GM23338 (cell line): ENCODE measurements at places on chromosomes 2 and 18.
A peak's percentile ranks its signal among the peaks of the same experiment; 100 is the strongest.

GRCh38 chr2:84894758-84895520 is 10.5 kb upstream of the TMSB10 start:
- DNase-seq = no peak

DNA sequence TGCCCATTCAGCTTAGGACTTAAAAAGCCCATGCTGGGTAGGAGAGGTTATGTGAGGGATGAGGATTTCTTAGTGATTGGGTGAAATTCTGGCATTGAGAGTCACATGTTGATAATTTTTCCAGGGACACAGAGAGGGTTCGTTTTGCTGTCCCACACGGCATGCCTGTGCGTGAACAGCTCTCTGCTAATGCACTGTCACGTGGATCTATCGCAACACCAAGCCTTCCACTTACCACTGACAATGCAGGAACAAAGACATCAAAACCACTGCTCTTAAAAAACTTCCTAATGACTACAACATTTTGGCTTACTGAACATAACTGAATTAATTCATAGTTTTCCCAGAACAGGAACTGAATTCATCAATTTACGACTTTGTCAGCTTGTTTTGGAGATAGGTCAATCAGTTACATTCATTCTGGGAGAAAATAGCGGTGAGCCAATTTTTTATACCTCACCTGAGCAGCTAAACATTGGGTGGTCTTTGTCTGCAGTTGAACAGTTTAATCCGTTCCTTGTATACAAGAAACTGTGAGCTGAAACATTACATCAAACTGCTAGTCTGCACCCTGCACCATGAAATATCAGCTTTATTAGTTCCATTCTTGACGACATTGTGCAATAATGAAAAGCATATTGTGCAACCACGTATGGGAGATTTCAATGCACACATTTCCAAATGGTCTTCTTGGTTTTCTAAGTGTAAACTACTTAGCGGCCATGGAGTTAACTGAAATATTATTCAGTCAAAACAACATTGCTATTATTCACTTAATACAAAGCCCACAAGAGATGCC is 127.1 kb downstream of the LPIN1 start:
- no peak for DNase-seq

GRCh38 chr2:38281095-38281742 is 95.9 kb downstream of the ATL2 start:
- DNase-seq = no peak

GRCh38 chr2:44325897-44326296 is 35.4 kb downstream of the PREPL start:
- DNase-seq = no peak

DNA sequence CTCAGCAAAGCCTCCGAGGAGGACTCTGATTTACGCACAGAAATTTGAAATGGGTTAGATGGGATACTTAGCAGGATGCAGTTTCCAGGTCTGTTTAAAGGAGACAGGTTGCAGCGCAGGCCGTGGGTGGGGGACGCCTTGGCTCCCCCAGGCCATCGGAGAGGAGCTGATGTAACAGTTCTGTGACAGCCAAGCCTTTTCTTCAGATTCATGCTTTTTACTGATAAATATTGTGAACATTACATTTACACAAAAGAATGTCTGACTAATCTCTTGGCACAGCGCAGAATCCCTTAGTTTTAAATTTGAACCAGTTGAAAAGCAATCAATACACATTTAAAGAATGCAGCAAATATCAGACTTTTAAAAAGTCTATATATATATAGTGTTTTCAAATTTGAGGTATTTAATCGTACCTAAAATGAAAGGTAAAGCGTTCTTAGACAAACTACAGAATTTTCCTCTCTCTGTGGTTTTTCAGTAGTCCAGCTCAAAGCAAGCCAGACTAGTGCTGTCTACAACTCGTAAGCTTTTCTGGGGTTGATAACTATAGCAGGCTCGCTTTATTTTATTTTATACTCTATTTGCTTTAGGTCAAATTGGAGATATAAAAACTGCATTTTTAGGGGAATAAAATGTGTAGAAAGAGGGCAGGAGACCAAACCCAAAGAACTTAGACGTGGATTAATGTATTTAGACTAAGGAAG is 221.9 kb downstream of the PIEZO2 start:
- no peak for DNase-seq

GRCh38 chr2:51650769-51651168 is 618.8 kb upstream of the NRXN1 start:
- DNase-seq = no peak

GRCh38 chr2:16635791-16636699 is 29.6 kb downstream of the CYRIA start:
- peak; percentile 7 for DNase-seq

GRCh38 chr2:178016612-178017011 is 56.0 kb downstream of the PDE11A start:
- no peak for DNase-seq

GRCh38 chr2:66501267-66501666 is 66.3 kb downstream of the MEIS1 start:
- no peak for DNase-seq

GRCh38 chr18:13726972-13727331 is 479 bp downstream of the RNMT start:
- DNase-seq = peak; percentile 66

- no peak for DNase-seq
Measured at GRCh38 chr2:1503471-1504310, 90.4 kb downstream of the TPO start.

DNA sequence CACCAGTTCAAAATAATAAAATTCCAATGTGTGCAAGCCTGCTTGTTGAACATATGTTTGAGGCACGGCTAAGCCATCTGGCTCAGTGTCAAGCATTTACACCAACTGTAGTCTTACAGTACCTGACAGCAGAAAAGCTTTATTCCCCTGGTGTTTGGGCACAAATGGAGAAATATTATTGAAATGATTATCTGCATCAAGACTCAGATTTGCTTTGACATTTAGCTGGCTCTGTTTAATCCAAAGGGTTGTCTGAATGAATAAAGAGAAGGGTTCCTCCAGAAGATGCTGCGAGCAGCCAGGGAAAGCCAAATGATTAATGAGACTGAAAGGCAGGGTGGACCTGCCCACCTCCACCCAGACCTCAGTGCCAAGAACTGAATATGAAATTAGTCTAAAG is 393.2 kb upstream of the GALNT5 start:
- DNase-seq = no peak

DNA sequence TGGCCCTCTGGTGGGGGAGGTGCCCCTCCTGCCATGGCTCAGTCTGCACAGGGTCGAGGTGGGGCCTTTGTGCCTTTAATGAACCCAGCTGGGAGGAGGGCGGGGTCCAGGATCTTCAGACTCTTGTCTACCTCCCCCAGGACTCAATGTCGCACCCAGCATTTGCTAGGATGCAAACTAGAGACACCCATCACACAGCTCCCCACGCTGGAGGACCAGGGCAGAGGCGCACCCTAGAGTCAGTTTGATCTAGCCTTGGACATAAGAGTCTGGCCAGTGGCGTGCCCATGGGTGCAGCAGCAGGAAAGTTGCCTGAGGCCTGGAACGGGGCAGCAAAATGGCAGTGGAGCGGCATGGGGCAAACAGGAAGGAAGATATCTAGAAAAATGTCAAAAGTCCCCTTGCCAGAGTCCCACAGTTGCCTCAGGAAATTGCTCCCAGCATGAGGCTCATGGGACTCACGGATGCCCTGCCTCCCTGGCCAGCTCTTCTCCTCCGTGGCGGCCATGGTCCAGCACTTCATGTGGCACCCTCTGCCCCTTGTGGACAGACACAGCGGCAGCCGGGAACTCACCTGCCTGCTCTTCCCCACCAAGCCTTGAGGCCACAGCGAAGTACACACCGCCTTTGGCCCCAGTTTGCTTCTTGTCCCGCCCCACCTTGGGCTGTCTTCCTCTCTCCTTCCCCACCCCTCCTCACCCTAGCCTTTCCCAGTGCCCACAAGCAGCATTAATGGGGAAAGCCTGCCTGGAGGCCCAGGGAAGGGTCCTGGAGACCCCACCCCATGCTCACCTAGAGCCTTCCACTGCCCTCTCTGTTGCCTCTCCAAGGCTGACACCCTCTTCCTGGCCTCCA is 17.7 kb downstream of the SH2D6 start:
- DNase-seq = peak; percentile 70

DNA sequence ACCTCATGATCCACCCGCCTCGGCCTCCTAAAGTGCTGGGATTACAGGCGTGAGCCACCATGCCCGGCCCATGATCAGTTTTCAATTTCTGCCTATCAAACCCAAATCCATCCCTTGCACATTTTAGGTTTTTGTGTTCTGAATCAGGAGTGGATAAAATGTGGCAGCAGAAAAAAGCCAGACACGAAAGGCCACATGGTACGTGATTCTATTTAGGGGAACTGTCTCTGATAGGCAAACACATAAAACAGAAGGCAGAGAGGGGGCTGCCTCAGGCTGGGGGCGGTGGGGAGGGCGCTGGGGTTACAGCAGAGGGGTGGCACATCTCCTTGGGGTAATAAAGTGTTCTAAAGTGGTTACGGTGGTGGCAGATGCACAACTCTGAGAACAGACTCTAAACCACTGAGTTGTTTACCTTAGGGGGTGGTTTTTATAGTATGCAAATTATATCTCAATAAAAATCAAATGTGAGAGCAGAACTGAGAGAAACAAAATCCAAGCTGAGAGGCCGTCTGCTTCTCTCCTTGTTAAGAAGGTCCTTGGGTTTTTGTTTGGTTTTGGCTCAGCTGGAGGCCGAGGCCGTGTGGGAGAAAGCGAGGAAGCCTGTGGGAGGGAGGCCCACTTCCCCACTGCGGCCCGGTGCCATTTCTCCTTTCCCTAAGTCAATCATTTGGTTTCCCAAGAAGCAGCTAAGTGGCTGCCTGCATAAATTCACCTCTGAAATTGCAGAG is 78.0 kb downstream of the SOWAHC start:
- DNase-seq = no peak

GRCh38 chr2:208570851-208571763 is 164.5 kb downstream of the PTH2R start:
- peak; percentile 45 for DNase-seq

- DNase-seq = no peak
Measured at GRCh38 chr2:67528320-67528719, 131.2 kb downstream of the ETAA1 start.

DNA sequence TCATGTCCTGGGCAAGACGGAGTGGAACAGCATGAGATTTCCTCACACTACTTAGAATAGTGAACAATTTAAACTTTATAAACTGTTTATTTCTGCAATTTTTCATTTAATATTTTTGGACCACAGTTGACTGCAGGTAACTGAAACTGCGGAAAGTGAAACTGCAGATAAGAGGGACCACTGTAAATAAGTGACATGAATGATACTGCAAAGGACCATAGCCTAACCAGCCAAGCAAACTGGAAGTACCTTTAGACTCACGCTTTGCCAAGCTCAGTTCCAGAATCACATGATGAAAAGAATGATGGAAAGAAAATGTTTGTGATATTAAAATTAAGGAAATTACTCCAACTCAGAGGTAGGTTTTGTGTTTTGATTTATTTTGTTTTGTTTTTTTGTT is 94.6 kb upstream of the ITGA4 start:
- DNase-seq = no peak

- DNase-seq = peak; percentile 24
Measured at GRCh38 chr18:76493213-76494161, 1.6 kb downstream of the ZNF516 start.

- DNase-seq = no peak
Measured at GRCh38 chr2:6482256-6482655, 383.5 kb downstream of the CMPK2 start.

DNA sequence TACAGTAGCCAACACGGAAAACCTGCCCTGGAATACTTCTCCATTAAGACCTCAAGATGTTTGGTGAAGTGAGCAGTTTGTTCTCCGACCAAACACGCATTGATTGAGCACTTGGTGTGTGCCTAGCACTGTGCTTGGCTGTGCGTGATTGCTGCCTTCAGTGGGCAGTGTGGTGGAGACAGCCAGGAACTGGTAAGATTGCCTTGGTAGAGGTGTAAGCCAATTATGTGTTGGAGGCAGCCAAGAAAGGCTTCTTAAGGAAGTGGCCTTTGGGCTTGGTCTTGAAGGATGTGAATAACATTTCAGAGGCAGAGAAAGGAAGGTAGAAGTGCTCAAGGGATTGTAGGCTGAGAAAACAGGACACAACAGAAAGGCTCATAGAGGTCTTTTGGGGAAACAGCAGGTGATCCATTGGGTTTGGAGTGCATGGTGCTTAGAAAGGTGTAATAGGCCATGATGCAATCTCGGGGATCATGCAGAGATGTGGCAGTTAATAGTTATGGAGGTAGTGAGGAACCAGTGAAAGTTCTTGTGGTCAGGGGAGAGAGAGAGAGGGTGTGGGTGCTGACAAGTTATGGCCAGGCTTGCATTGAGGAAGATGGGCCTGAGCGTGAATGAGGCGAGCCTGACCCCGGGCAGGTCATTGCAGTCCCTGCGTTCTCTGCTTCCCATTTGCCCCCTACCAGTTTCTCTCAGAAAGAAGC is 6.3 kb downstream of the B3GNT2 start:
- no peak for DNase-seq

GRCh38 chr2:65076345-65076710 is 20.1 kb downstream of the CEP68 start:
- DNase-seq = no peak

DNA sequence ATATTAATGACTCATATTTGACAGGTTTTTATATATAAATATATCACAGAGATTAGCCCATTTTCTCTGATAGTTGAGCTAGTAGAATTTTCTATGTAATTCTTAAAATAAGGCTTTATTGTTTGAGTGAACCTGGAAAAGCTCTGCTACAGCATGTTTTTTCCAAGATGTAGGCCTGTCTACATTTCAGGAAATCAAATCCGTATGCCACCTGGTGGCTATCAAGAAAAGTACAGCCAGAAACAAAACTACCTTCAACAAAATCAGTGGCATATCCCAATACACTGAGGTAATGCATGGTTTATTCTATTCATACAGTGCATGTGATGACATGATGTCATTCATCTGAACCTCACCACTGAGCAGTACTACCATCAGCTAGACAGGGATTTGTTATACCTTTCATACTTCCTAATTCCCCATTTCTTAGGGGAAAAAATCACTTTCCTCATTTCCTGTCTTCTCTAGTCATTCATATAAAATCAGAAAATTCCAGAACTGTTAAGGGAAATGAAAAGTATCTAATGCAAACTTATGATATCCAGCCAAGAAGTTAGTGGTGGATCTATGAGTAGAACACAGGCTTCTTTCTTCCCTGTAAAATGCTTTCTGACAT is 310.4 kb upstream of the SYT4 start:
- DNase-seq = peak; percentile 55

DNA sequence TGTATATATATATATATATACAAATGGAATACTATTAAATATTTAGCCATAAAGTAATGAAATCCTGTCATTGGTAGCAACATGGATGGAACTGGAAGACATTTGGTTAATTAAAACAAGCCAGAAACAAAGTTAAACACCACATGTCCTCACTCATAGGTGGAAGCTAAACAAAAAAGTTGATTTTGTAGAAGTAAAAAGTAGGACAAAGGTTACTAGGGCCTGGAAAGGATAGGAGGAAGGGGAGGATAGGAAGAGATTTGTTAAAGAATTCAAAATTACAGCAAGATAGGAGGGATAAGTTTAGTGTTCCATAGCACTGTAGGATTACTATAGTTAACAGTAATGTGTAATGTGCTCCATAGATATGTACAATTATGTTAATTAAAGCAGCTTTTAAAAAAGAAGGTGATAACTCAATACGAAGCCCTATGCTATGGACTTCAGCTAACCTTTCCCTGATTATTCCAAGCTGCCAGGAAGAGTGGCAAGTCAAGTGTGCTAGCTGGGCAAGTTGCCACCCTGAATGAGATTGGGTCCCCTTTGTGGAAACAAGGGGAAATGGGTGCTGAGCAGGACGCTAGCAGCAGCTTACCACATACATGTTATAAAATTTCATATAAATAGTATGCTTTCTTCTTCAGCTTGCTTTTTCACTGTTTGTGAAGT is 12.3 kb downstream of the MERTK start:
- DNase-seq = no peak

- no peak for DNase-seq
Measured at GRCh38 chr2:45436456-45436855, 174.6 kb downstream of the SRBD1 start.

GRCh38 chr2:3585261-3586109 is 9.4 kb upstream of the COLEC11 start:
- no peak for DNase-seq
